ENCODE measurements at places on chromosomes 4 and X.
A peak's percentile ranks its signal among the peaks of the same experiment; 100 is the strongest.

GRCh38 chrX:111719426-111720210 lies 38.6 kb downstream of the ALG13 start:
- no peak for DNase-seq

DNA sequence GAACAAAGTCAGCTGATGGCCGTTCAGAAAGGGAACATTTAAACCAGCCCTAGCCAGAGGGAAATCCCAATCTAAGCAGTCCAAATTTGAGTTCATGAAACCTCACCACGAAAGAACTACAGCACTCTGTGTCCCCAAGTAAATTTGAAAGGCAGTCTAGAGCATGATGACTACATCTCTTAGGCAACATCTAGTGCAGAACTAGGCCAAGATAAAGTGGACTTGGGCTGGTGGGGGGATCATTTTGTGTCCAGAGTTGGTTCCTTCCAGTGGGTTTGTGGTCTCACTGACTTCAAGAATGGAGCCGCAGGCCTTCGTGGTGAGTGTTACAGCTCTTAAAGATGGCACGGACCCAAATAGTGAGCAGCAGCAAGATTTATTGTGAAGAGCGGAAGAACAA lies 64.9 kb downstream of the KLHL4 start:
- DNase-seq: no peak

- no peak for DNase-seq
Measured at GRCh38 chr4:176013476-176014247, 52.0 kb upstream of the WDR17 start.

GRCh38 chrX:66030505-66031317 lies 9.2 kb downstream of the VSIG4 start:
- DNase-seq: no peak

DNA sequence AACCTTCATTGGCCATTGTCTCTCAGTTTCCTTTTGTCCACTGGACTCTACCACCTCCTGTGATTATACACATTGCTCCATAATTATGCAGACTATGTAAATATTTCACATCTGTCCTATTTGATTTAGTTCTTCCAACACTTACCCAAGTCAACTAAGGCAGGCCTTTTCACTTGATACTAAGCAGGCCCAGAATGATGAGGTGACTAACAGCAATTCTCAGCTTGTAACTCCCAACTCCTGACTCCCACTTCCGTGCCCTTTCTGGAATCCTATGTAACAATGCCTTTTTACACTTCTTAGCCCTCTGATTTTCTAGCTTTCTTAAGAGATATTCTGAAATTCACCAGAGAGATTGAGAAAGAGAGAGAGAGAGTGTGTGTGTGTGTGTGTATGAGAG lies 6.6 kb downstream of the PAK3 start:
- DNase-seq: no peak

- DNase-seq: no peak
Measured at GRCh38 chr4:80423553-80424224, 88.2 kb downstream of the CFAP299 start.

- no peak for DNase-seq
Measured at GRCh38 chr4:181416966-181417365, 826.2 kb upstream of the TENM3 start.

DNA sequence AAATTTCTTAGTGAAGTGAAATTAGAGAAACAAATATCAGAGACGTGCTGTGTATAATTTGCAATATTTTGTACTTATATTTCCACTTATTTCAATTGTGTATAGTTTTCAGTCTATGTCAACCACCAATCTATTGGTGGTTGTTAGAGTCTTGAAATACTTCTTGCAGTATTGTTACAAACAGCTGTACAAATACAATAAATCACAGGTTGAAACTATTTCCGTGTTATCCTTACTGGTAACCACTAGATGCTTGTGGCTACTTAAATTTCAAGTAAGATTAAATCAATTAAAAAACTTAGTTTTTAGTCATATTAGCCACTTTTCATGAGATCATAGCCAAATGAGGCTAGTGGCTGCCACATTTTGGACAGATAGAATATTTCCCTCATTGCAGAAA lies 520.5 kb downstream of the GBA3 start:
- DNase-seq: no peak

GRCh38 chr4:3217266-3217665 lies 31.7 kb upstream of the MSANTD1 start:
- no peak for DNase-seq

DNA sequence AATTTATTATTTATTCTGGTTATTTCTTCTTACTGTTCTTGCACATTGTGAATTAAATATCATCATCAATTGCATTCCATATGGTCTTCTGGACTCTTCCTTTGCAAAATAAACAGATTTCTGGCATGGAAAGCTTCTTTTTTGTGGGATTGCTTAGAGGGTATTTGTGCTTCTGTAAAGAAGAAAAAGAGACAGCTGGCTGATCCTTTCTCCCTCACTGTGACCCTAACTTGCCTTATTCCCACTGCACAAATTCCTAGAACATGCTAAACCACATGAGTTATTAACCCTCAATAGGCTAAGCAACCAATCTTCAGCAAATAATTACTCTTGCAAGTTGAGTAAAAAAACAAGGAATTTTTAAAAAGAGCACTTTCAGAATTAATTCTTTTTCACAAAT lies 23.8 kb upstream of the LRCH2 start:
- no peak for DNase-seq

DNA sequence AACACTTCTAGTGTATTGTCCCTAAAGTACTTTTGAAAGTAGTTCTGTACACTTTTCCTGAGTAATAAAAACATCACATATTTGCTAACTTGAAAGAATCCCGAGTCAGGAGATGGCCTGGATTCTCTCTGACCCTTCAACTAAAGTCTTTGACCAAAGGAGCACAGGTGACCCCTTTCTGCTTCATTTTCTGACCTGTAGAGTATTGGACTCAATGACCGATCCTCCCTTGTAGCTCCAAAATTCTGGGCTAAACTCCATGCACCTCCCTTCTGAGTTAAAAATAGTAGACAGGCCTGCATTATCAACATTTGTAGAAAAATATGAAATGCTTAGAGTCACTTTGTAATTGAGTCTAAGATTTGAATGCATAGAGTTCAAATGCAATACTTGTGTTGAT lies 4.0 kb upstream of the TAPT1 start:
- DNase-seq: no peak

- no peak for DNase-seq
Measured at GRCh38 chr4:25123236-25123635, 37.0 kb downstream of the SEPSECS start.

DNA sequence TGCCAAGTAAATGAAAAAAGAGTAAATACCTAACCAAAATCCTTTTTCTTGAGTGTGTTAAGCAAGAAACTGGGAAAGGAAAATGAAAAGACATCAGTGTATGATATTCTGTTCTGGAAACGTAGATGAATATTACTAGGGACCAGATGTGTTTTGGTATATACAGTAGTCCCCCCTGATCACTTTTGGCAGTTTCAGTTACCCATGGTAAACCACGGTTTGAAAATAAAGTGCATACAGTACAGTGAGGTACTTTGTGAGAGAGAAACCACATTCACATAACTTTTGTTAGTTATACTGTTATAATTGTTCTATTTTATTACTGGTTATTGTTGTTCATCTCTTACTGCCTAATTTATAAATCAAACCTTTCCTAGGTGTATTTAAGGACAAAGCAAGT lies 250.9 kb downstream of the TENM3 start:
- no peak for DNase-seq

- DNase-seq: no peak
Measured at GRCh38 chrX:40097504-40098263, at the start of gene BCOR. BCOR (minus strand) TSS chrX:40097958; CDS start chrX:40077929, 20,029 bp downstream.

- no peak for DNase-seq
Measured at GRCh38 chrX:148043271-148043855, 62.2 kb downstream of the FMR1NB start.

DNA sequence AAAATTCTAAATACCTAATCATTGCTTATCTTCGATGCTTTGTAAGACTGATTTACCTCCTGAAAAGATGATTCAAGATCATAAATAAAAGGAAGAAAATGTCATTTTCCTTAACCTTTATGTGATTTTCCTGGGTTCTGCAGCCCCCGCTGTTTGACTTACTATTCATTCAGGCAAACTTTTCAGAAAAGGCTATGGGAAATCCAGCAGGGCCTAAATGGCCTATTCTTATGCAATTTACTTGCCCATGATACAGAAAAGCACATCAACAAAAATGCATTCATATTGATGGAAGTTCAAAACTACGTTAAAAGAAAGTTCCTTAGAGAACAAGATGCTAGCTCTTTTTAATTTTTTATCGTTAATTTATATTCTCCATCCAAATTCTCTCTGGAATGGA lies 51.2 kb downstream of the TMEM144 start:
- no peak for DNase-seq

- DNase-seq: no peak
Measured at GRCh38 chr4:128528793-128529553, 241.4 kb upstream of the PGRMC2 start.

GRCh38 chrX:50638123-50638522 lies 167.5 kb upstream of the DGKK start:
- DNase-seq: no peak

GRCh38 chr4:139030614-139031235 lies 15.1 kb downstream of the NOCT start:
- DNase-seq: peak; percentile 73

DNA sequence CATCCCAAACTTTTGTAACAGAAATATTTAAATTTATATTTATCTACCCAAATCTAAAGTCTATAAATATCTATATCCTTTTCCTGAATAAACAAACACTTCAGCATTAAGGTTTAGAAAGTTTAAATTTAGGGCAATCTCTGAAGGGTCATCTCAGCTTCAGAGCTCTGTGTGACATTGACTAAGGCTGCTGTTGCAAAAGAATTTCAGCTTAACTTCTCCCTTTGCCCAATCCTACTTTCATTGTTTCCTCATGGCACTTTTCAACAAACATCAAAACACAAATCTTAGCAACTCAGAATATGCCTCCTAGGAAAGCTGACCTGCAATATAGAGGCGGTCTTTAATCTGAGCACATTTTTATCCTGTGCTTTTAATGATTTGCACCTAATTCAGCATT lies 79.7 kb upstream of the BANK1 start:
- DNase-seq: no peak

DNA sequence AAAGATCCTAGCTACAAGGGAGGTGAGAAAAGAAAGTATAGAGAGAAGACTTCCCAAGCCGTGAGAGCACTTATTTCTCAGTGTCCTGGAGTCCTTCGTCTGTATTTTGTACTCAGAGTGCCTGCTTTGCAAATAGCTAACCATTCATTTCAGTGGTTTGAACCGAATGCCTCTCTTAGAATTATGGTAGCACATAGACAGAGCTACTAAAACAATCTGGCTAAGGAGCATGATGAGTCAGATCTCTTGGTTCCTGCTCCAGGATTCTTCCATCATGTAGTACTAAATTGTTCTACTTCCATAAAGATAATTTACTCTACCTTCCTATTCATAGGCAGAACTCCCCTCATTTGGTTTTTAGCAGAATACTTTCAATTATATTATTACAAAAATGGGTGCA lies 946.6 kb downstream of the STIM2 start:
- DNase-seq: no peak

DNA sequence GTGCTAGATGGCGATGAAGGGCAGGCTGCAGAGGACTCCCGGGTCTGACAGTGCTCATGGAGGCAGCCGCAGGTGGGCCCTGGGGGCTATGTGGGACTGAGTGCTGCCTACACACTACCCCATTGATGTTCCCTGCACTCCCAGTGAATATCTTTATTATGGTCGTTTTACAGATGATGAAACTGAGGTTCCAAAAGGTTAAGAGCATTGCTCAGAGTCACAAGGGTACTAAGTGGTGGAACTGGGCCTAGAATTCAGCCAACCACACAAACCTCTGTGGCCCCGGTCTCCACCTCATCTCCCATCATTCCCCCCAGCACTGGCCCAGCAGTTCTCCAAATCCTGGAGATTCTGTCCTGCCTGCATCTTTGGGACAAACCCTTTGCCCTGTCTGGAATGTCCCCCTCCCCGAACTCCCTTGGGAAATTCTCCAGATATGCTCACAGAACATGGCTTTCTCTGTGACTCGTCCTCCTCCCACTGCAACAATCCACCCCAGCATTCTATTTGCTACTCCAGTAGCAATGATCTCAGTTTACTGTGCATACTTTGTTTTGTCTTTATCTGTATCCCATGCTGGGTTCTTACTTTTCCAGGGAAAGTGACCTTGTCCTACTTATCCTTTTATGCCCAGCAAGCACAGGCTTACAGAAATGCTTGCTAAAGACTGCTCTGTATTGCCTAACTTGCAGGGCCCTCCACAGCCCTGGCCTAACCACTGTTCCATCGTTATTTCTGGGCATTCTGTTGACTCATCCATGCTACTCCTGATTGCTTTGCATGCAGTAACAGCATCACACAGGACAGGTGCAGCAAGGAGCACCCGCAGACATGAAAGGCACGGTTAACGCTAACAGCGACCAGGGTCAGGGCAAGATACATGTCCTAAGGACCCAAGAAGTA lies 14.0 kb downstream of the PNMA6F start:
- no peak for DNase-seq

- peak; percentile 26 for DNase-seq
Measured at GRCh38 chr4:71187404-71188155, 151.2 kb upstream of the SLC4A4 start.

DNA sequence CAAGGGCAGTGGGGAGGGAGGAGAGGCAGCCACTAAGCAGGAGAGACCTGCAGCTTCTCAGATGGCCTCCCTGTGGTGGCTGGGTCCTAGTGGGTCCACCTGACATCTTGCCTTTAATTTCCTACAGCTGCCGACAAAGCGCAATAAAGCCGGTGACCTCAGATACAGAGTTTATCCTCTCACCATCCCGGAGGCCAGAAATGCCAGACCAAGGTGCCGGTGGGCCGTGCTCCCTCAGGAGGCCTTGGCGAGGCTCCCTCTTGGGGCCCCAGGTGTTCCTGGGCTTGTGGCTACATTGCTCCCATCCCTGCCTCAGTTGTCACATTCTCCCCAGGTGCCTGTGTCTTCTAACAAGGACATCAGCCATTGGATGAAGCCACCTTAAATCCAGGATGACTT lies 103.0 kb downstream of the ADRA2C start:
- no peak for DNase-seq

DNA sequence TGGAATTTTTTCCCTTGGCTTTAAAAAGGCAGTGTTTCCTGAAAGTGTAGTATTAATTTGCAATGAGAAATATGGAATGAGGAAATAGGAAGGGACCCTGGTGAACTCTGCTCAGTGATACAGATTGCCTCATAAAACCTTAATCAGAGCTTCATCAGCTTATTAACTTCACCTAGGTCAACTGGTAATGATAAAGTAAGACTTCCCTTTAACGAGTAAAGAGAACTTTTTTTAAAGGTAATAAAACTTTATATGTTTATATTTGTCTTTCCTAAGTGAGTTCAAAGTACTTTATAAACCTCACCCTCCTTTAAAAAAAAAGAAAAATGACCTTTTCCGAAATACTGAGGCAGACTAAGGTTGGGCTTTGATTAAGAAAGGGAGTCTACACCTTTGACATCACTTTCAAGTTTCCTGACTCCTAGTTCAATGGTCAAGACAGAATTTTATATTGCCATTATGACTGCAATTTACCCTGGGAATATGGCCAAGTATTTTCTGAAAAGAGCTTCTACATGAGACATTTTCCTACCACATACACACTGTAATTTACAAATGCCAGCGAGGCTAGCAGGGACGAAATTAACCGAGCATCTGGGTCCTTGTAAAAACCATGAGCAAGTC lies 706.3 kb upstream of the TENM3 start:
- DNase-seq: no peak

All from GM10248 (cell line).